ENCODE measurements at places on chromosomes 12 and 14.

DNA sequence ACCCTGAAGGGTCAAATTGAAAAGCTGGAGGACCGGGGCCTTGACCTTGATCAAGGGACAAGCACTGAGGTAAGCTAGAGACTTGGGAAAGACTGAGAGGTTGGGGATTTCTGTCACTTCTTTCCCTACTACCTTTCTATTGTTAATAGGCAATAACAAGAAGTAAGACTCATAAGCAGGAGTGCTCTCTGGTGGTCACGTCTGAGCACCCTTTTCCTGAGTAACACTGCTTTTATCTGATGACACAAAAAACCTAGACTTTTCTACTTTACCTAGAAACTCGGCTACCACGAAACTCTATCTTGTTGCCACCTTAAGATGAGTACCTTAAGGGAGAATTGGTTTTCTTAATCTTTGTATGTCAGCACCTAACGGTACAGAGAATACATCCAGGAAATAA is 35.5 kb upstream of the PPFIBP1 start:
- H3K4me1 ChIP-seq, result no peaks in the 10 kb centered on the region
- no peak overlapping the region for H3K27ac ChIP-seq
- no peaks in the 10 kb centered on the region for H3K27me3 ChIP-seq
- no peak overlapping the region for H3K4me3 ChIP-seq

DNA sequence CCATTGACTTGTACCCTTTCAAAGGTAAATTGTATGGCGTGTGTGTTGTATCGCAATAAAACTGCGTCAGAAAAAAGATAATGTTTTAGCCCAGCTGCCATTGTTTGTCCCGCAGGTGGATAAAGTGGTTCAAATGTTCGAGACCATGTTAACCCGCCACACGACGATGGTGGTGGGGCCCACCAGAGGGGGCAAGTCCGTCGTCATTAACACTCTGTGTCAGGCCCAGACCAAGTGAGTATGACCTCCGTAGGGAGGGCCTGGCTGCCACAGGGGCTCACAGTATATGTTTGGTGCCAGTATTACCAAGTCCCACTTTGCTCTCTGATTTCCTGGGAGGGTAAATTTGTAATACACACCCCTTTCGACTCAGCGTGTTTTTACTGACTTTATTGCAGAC is 96.9 kb downstream of the DNAH10 start:
- peaks cover 5% of the 10 kb centered on the region for H3K27me3 ChIP-seq
- no peaks in the 10 kb centered on the region for H3K36me3 ChIP-seq
- H3K27ac ChIP-seq, result no peak overlapping the region
- H3K4me1 ChIP-seq, result no peaks in the 10 kb centered on the region
- H3K4me3 ChIP-seq, result no peak overlapping the region
- no peak for DNase-seq

- H3K27me3 ChIP-seq, result peaks cover 30% of the 10 kb centered on the region
- H3K27ac ChIP-seq, result no peak overlapping the region
- DNase-seq, result no peak
- no peaks in the 10 kb centered on the region for H3K36me3 ChIP-seq
- H3K4me3 ChIP-seq, result no peak overlapping the region
- H3K4me1 ChIP-seq, result no peaks in the 10 kb centered on the region
Observed at GRCh38 chr12:113769305-113769704, 196.8 kb downstream of the RBM19 start.

DNA sequence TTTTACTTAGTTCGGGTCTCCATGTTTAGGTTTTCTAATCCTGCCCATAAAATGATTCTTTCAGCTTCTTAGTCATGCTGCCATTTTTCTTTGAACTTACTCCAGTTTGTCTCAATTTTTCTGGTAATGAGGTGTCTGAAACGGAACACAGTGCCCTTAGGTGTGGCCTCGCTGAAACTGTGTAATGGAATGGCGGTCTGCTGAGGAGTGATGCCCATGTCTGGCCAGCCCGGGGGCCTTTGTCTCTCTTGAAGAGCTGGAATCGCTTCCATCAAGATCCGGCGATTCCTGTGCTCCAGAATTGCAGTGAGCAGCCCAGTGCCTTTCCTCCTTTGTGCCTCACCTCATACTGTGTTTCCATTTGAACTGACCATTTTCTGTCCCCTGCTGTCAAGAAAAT is 112.5 kb downstream of the FBXL14 start:
- H3K36me3 ChIP-seq, result no peaks in the 10 kb centered on the region
- H3K27me3 ChIP-seq, result no peaks in the 10 kb centered on the region
- no peak for DNase-seq
- no peak overlapping the region for H3K4me3 ChIP-seq
- H3K4me1 ChIP-seq, result no peaks in the 10 kb centered on the region

DNA sequence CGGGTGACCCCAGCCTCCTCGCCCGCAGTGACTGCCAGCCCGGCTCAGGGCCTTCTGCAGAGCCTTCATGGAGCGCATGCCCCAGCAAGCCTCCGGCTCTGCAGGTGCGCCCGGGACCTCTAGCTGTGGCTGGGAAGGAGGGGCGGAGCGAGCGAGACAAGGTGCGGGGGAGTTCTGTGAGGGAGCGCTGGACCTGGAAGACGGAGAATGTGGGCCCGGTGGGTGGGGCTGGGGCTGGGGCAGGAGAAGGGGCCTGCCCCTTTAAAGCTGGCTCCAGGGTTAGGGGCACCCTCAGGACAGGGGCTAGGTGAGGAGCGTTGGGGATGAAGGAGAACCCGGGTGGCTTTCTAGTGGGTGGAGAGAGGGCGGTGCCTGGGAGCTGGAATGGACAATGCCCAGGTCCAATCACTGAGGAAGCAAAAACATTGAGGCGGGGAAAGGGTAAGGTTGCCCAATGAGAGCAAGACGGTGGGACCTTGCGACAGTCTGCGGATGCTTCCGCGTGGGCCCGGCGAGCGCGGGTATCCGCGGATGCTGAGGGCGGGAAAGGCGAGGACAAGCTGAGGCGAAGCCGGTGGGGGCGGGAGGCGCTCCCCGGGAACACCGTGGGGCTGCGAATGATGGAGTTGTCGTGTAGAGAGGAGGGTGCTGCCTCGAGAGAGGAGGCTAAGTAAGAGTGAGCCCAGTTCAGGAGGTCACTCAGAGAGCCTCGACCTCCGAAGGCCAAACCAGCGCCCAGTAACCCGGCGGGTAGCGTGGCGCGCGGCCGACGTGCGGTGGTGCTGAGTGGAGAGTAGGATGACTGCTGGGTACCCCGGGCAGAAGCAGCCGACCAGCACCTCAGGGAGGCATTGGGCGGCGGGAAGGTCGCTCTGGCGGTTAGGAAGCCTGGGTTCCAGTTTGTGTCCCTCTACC is at the start of gene GLS2:
TSS of gene GLS2 (minus strand) at position 121 of the 915 bp plus-strand sequence. CDS start at position 78, 43 bp downstream.
- no peak within 1 kb of the TSS for H3K27ac ChIP-seq
- peak; percentile 89 for DNase-seq
- no peaks in the 10 kb centered on the region for H3K36me3 ChIP-seq
- H3K4me3 ChIP-seq, result peak within 1 kb of the TSS; percentile 59

DNA sequence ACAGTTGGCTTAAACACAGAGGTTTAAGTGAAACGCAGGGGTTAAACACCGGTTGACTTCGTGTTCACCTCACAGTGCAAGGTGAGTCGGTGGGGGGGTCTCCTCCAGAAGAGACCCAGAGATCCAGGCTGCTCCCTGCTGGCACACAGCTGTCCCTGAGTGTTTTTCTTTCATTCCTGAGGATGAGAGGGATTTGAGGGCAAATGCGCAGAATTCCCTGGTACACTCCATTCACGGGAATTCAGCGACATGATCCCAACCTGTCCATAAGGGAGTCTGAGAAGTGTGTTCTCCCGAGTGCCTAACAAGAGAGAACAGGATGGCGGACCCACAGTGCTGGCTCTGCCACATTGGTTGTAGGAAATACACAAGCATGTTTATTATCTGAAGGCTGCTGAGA is 107.2 kb upstream of the ESRRB start:
- H3K4me1 ChIP-seq, result peaks cover 3% of the 10 kb centered on the region
- no peak overlapping the region for H3K27ac ChIP-seq
- H3K36me3 ChIP-seq, result no peaks in the 10 kb centered on the region
- no peak overlapping the region for H3K4me3 ChIP-seq

DNA sequence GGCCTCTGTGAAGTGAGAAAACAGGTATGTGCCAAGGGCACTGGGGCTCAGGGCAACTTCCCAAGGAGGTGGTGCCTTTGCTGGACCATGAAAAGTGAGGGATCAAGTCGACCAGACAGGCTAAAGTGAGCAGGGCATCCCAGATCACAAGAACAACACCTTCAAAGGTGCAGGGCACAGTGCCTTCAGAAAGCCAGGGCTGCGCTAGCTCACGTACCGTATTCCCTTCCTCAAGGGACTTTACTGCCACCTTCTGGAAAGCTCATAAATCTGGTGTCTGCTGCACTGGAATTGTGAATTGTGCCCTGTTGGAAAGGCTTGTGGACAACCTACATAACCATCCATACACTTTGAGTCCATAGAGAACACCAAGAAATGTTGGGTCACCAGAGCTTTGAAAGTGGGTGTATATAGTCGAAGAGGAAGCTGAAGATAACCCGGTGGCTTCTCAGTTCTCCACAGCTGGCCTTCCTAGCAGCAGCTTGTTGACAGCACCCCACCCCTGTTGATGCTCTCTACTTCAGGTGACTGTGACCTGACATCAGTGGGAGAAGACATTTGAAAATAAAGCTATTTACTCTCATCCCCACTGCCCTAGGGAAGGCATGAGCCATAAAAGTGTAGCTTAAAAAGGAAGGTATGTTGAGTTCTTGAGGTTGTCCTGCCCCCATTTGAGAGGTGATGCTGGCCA is 24.5 kb downstream of the FIGNL2 start:
- H3K4me1 ChIP-seq, result peaks cover 6% of the 10 kb centered on the region
- H3K36me3 ChIP-seq, result no peaks in the 10 kb centered on the region

GRCh38 chr12:57657744-57658143 is 24.7 kb upstream of the B4GALNT1 start:
- DNase-seq, result no peak
- H3K27me3 ChIP-seq, result no peaks in the 10 kb centered on the region
- no peaks in the 10 kb centered on the region for H3K36me3 ChIP-seq
- H3K4me3 ChIP-seq, result no peak overlapping the region
- no peak overlapping the region for H3K27ac ChIP-seq

DNA sequence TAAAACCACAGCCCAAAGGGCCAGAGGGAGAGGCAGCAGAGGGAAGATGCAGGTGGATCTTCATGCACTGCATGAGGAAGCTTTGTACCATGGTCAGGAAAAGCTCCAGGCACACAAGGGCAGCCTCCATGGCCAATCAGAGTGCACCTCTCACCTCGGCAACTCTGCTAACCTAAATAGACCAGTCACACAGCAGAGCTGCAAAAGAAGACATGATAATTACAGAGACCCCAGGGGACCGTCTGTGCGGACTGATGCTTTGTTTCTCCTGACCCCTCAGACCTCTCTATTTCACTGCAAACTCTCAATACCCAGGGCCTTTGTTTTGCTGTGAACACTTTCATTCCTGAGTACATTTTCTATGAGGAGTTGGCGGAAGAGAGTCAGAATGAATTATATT is 10.7 kb upstream of the TCL1B start:
- H3K4me3 ChIP-seq, result no peak overlapping the region
- H3K4me1 ChIP-seq, result no peaks in the 10 kb centered on the region
- peaks cover 4% of the 10 kb centered on the region for H3K27me3 ChIP-seq
- H3K36me3 ChIP-seq, result no peaks in the 10 kb centered on the region
- no peak for DNase-seq
- H3K27ac ChIP-seq, result no peak overlapping the region

DNA sequence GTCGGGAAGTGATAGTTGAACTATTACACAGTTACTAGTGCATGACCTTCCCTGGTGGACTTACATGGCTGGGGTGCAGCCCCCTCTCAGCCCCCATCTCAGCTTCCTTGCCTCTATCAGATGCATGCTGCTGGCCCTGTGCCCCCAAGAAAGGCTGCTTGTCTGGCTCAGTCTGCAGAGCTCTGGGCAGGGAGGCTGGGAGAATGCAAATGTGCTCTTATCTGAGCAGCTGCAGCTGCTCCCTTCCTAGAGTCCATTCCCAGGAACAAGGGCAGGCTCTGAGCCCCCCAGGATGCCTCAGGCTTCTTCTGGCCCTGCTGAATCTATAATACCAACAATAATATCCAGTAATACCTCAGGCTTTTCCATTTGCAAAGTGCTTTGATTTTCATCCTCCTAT is 218.1 kb upstream of the SRRM4 start:
- H3K36me3 ChIP-seq, result no peaks in the 10 kb centered on the region
- DNase-seq, result no peak
- H3K4me1 ChIP-seq, result no peaks in the 10 kb centered on the region
- no peak overlapping the region for H3K4me3 ChIP-seq
- no peak overlapping the region for H3K27ac ChIP-seq

GRCh38 chr12:12466157-12466556 is 96.5 kb downstream of the DUSP16 start:
- H3K27ac ChIP-seq, result peak overlapping the region; percentile 39
- no peak for DNase-seq
- H3K27me3 ChIP-seq, result no peaks in the 10 kb centered on the region

DNA sequence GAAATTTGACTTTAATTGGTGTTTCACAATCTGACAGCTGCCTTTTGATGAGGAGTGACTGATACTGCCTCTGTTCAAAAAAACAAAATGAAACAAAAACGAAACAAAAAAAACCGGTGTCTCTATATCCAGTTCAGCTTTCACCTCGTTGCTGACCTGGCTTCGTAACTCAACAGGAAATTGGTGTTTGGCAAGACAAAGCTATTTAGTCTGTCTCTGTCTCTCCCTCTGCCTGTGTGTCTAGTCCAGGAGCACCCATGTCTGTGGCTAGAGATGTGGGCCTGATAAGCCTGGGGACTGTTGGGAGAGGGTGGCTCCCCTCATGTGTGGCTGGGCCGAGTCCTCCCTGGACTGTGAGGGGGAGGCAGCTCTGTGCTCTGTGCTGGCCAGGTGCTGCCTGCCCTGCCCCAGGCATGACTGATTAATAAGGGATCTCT is 11.3 kb downstream of the CACNA1C start:
- H3K4me3 ChIP-seq, result peak overlapping the region; percentile 14
- no peaks in the 10 kb centered on the region for H3K36me3 ChIP-seq
- no peaks in the 10 kb centered on the region for H3K27me3 ChIP-seq
- peak overlapping the region; percentile 73 for H3K27ac ChIP-seq

- H3K4me3 ChIP-seq, result no peak overlapping the region
- no peaks in the 10 kb centered on the region for H3K4me1 ChIP-seq
- no peak overlapping the region for H3K27ac ChIP-seq
Observed at GRCh38 chr12:116442946-116443345, 116.2 kb upstream of the MAP1LC3B2 start.

DNA sequence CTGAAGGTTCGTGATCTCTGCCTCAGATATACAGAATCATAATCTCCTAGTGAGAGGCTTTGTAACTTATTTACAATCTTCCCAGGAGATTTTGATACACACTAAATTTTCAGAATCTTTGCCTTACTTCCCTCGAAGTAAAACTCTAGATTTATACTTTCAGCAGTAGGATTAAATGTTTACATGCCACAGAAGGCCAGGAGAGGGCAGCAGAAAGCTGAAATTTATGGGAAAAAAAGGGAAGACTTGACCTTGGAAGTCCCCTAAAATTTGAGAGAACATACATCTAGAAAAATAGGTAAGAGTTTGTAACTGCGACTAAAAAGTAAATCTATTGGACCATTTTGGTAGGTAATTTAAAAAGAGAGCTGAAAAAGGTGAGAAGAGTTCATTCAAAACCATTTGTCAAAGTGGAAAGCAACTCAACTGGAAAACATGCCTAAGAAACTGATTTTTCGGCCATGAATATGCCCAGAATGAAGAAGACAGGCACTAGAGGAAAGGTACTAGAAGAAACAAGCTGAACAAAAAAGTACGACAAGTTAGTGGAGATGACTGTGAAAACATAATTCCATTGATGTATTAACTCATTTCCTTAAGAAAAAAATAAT is 242.0 kb upstream of the MDGA2 start:
- H3K36me3 ChIP-seq, result no peaks in the 10 kb centered on the region
- no peak overlapping the region for H3K4me3 ChIP-seq
- DNase-seq, result no peak
- H3K4me1 ChIP-seq, result no peaks in the 10 kb centered on the region
